GF-D8 (cell line): ENCODE measurements at places on chromosomes 4 and X.

DNA sequence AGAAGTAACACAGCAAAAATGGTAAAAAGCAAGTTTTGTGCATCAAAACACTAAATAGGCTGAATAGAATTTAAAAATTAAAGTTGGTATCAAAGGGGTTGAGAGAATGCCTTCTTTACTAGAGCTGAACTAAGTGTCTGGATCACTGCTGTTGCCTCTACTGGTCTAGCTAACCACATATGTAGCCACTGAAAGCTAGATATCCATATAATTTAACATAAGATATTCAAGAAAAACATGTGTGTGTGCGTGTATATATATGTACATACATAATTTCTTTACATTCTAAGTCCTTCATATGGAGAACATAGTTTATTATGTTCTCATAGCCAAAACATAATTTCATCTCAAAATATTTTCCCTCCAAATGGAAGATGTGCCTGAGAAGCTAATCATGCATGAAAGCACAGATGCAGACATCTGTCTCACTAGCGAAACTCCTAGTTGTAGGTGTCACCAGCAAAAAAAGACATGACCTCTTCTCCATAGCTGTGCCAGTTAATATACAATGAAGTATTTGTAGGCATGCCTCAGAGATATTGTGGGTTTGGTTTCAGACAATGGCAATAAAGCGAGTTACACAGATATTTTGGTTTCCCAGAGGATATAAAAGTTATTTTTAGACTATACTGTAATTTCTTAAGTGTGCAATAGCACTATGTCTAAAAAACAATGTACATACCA is 47.3 kb downstream of the PDE5A start:
- DNase-seq: no peak

GRCh38 chrX:155070663-155070974 is 317 bp downstream of the CMC4 start:
- no peak for DNase-seq

DNA sequence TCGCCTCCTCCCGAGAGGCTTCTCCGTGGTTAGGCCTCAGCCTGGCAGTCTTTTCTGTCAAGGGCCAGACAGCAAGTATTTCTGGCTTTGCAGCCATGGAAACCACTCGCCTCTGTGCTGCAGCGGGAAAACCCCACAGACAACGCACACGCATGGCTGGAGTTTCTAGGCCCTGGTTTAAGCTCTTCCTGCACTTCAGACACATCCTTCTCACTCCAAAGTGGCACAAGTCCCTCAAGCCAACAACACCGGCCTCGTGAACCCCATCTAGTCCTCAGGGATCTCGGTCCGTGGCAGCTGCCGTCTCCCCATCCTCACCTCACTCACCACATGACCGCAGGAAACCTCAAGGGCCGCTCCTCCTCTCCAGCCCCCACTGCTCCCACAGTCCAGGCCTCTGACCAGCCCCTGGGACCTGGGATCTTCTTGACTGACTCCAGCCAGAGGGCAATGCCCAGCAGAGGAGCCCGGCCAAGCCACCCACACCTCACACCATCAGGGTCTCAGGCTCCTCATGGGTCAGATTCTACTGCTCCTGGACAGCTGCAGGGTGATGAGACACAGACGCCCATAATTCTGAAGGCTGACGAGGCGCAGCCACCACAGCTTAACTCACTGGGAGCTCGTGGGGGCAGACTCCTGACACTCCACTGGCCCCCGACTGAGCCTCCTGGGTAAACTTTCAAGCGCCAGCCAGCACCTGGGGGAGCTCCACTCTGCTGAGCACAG is 21.7 kb downstream of the LETM1 start:
- DNase-seq: no peak

DNA sequence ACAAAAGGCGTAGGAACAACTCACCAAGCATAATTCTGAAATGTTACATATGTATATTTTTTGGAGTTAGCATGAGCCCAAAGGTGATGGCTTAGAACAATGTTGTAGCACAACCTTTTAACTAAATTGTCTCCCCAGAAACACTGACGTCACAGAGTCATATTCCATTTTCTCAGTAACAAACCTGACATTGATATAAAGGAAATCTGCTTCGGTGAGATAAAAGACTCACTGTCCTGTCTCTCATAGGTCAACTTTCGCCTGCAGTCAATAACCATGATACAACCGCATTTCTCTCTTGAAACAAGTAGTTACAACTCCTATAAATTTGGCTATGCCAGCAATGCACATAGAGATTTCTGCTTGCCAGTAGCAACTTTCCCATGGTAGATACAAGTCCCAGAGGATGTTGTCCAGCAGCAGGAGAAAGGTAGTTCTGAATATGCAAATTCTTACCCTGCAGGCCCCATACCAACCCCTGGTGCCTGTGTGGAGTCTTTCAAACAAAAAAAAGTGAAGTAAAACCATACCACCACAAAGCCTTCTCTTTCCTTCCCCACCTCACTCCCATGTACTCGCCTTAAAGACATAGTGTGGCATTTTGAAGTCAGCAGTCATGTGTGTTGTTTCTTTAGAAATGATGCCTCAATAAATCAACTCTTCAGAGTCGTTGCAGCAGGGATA is 47.9 kb downstream of the MTM1 start:
- no peak for DNase-seq

DNA sequence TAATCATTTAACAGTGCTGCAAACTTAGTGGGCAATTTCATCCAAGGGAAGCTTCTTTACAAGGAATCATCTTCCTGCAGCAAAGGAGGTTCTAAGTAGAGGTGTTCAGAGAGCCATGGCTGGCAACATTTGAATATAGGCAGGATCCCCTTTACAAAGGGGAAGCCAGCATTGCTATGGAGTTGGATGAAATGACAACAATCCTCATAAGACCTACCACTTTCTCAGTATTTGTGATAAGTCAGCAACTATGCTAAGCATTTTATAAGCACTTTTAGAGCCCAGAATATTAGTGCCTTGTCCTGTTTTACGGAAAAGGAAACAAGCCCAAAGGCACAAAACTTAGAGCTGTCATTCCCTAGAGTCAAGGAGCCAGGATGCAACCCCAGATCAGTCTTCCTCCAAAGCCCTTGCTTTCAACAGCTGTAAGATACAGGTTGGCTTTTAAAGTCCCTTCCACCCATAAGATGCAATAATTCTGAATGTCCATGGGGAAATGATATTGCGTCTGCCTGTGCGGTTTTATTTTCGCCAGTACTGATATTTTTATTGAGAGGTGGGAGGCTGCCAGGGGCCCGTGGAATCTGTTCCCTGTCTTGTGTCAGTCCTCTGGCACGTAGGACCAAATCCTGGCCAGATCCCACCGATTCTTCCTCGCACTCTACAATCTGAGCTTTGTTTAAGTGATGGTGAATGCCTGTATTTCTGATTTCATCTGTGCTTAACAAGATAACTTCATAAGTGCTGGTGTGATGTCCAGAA is 59.1 kb downstream of the SMIM20 start:
- no peak for DNase-seq

DNA sequence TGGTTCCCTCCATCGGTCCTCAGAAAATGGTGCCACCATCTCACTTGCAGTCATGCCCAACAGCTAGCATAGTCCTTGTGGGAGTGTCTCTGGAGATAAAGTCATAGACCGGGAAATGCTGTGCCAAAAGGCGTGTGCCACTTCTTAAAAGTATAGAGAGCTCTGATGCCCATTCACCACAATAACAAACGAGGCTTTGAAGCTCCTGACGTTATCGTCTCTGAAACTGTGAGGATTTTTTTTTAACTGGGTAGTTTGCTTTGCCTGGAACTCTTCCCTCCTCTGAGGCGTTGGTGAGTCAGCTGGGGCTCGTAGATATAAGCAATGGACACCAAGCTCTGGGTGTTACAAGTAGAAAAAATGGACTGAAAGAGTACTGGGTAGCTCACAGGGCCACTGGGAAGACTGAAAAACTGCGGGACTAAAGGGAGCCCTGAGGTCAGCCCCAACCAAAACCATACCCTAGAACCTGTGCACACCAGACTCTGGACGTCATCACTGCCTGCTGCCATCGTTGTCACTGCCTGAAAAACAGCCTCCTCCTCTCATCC is 89.4 kb upstream of the TRIM2 start:
- no peak for DNase-seq

DNA sequence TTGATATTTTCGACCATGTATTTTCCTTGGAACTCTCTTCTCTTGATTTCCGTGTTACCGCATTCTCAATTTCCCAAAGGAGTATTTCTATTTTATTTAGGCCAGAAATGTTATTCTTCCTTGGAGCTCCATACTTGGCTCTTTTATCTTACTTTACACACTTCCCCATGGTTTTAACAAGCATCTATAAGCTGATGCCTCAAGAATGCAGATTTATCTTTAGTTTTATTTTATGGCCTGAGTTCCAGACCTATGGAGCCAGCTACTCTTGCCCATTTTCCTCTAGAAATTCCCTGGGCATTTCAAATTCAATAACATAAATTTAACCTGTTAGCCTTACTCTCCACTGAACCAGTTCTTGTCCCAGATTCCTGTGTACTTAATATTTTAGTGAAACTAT is 43.7 kb downstream of the SULT1E1 start:
- no peak for DNase-seq

DNA sequence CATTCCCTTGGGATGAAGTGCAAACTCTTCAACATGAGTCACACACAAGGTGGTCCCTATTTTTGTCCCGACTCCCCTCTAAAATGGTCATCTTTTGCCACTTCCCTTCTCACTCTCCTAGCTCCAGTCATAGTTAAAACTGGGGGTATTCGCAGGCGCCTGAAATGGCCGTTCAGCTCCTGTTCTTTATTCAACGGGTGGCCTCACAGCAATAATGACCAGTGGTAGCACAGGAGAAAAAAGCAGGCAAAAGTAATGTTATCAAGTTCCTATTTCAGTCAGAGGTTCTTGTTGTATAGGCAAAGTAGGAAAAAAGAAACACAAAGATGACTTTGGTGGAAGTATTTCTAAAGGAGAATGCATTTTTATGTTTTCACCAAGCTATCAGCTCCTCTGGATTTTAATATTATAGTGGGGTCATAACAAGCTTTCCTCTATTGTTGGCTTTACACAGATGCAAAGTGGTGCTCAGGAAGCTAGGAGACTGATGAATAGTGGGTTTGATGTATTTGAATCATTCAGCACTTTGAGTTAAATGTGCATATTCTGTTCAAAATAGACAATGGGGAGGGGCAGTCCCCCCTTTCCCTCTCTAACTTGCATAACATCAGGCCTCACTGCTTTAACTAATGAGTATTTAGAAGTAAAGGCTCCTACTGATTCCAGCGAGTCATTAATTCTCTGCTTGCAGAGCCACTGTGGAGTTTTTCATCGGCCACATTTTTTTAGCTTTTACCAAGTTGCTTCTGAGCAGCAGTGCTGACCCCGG is 171.2 kb upstream of the NDP start:
- no peak for DNase-seq

DNA sequence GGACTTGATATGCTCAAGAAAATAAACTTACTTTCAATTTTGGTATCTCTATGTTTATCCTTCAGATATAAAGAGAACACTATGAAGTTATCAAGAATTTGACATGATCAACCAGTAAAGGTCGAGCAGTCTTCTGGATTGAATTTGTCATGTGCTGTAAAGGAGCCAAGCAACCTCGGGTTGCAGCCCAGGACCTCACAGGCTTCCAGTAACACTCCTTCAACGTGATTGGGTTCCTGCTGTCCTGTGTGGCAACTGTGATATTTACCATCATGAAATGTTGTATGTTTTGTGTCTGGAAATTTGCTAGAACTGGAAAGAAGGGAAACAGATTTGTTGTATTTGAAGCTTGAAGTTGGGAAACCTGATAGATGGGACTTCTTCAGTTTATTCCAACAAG is 52.0 kb upstream of the UGT2B7 start:
- no peak for DNase-seq

GRCh38 chrX:106718709-106719108 is 7.8 kb upstream of the RNF128 start:
- no peak for DNase-seq

DNA sequence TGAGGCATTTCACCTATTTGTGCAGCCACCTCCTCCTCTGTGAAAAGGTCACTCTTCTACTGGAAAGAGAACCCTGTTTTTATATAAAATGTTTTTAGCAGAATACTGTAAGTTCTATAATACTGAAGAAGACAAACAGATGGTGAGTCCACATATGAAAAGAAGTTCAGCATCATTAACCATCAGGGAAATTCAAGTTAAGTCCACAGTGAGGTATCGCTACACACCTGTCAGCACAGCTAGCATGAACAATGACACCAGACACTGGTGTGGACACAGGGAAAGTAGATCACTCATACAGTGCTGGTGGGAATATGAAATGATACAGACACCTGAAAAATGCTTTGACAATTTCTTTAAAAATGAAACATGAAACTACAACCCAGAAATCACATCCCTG is 133.0 kb downstream of the MAD2L1 start:
- no peak for DNase-seq

DNA sequence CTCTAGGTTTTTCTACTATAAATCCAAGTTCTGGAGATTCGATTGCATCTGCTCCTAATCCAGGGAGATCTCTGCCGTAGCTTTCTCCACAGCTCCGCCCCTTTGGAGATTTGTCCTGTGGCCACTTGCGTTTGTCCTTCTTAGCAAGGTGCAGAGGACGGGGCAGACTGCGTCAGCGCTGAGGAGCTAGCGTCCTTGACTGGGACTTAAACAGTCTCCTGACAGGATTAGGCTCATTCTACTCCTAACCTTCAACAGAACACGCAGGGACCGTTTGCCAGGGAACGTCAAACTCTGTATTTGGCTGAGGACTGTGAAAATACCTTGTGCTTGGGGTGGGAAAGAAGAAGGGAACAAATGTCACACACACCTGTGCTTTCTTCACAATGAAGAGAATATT is 38.6 kb downstream of the SORBS2 start:
- no peak for DNase-seq

DNA sequence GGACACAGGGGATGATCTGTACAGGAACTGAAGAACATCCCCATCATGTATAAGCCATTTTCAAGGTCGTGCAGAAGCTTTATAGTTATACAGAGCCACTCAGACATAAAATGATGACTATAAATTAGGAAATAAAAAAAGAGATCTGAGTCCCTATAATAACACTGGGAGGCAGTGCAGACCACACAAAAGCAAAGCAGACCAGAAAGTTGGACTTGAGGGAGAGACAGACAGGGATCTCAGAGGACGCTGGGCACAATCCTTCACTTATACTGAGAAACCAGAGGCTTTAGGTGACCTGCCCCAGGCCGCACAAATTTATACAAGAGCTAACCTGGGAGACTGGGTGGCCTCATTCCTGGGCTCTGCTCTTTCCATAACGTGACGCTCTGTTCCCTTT is 70.5 kb downstream of the HADH start:
- no peak for DNase-seq

DNA sequence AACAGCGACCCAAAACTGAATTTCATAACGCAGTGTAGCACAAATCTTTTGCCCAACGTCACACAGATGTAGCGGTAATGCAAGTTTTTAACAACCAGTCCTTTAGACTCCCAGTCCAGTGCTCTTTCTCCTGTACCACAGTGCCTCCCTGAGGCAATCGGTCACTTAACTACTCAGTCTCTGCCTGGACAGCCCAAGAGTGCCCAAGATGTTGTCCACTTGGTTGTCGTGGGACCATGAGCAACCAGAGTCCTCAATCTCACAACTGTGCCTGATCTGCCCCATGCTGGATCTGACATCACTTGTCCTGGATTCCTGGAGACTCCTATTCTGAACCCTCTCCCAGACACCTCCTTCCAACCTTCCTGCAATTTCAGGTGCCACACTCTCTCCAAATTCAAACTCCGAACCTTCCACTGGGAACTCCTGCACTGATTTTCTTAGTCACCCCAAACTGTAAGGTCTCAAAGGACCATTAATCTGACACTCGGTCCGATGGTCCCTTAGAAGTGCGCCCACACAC is 702 bp downstream of the MMGT1 start:
- no peak for DNase-seq
